Forelimb muscle (tissue), 1 donor: ENCODE measurements at places on chromosomes 6 and 20. TPM values are rescaled to one million over a fixed set of nuclear protein-coding genes. Genes with fewer than 3 reads are reported as not detected.

GRCh38 chr20:48148020-48148419 is 362.7 kb upstream of the SULF2 start:
- no peak for DNase-seq

DNA sequence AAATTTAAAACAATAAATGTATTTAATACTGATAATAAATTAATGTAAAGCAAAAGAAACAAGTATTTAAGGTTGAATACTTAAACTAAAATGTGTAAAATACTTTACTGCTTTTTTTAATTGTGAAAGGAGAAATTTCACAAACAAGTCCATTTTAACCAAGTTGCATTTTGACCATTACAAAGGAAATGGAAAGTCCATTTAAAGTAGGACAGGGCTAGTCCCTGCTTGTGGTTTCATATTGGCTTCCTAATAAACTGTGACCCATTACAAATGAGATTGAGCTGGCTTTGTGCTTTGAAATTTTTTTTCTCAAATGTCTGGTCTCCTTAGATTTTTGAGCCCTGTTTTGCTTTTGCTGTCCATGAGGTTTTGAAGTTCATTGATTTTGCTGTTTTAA is 527.6 kb downstream of the MAFB start:
- no peak for DNase-seq

GRCh38 chr6:90645634-90646033 is 58.8 kb upstream of the MAP3K7 start:
- DNase-seq, result no peak

GRCh38 chr6:63214816-63215215 is 3.5 kb downstream of the FKBP1C start:
- no peak for DNase-seq

DNA sequence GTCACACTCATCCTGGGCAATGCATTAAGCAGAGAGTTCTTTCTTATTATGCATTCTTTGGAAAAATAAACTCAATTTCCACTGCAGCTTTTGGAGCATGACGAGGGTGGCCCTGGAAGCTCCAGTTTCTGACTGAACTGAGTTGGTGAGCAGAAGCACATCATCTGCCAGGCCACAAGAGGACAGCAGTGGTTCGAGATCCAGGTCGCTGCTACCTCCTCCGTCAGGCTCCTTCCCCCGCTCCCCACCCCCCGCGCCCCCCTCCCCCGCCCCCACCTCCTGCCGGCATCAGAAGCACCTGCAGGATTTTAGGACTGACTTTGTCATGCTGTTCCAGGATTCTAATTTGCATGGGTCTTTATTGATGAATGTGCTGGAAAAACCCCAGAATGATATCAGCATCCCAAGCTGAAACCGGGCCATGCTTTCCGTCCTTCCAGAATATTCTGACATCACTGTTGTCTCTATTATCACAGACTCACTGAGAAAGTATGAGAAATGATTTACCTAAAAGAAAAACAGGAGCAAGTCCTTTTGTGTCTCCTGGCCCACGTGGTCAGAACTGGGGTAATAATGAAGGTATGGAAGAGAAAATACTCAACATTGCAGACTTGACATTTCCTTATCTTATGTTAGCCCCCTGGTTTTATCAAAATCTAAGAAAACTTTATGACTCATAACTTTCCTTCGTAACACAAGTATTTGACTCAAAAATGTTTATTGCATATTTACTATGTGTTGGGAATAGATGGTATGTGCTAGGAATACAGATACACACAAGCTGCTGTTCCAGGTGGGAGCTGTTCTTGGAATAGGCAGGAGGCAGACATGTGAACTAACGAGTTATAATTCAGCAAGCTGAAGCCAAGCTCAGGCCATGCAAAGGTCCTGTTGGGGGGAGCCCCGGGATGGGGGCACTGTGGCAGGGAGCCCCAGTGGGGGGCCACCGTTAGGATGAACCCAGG is 220.2 kb upstream of the EXOC2 start:
- peak; percentile 24 for DNase-seq

GRCh38 chr6:56458324-56458884 is 184.3 kb downstream of the DST start:
- no peak for DNase-seq

GRCh38 chr6:81608776-81609175 is 143.7 kb downstream of the TENT5A start:
- no peak for DNase-seq

GRCh38 chr6:82248273-82248735 is 760 bp upstream of the IBTK start:
- peak; percentile 11 for DNase-seq

- no peak for DNase-seq
Measured at GRCh38 chr6:119586250-119586882, 236.8 kb upstream of the MAN1A1 start.

DNA sequence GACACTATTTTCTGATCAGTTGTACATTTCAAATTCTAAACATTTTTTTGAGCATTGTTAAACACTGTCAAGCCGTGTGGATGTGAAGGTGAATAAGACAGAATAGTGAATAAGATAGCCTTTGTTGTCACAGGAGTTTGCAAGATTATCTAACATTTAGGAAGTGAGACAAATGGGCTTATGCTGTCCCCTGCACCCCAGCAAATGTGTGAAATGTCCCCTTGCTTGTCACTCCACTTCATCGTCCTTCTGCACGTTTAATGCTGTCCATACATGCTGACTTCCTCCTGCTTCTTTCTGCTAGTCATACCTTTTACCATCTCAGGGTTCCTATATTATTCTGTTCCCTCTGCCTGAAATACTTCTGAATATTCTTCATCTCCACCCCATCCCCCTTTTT is 62.6 kb downstream of the CBFA2T2 start:
- DNase-seq, result no peak

DNA sequence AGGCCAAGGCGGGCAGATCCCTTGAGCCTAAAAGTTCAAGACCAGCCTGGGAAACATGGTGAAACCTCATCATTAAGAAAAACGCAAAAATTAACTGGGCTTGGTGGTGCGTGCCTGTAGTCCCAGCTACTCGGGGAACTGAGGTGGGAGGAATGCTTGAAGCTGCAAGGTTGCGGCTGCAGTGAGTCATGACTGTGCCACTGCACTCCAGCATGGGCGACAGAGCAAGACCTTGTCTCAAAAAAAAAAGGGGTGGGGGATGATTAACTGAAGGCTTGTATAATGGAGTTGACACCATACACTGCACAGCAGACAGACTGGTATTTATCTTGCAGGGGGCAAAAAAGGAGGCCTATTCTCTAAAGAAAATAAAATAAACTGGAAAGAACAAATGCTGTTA is 27.7 kb downstream of the SRPK1 start:
- DNase-seq, result no peak

- no peak for DNase-seq
Measured at GRCh38 chr6:4884646-4885340, 108.6 kb downstream of the CDYL start.

- no peak for DNase-seq
Measured at GRCh38 chr6:105204768-105205167, 25.0 kb upstream of the POPDC3 start.

DNA sequence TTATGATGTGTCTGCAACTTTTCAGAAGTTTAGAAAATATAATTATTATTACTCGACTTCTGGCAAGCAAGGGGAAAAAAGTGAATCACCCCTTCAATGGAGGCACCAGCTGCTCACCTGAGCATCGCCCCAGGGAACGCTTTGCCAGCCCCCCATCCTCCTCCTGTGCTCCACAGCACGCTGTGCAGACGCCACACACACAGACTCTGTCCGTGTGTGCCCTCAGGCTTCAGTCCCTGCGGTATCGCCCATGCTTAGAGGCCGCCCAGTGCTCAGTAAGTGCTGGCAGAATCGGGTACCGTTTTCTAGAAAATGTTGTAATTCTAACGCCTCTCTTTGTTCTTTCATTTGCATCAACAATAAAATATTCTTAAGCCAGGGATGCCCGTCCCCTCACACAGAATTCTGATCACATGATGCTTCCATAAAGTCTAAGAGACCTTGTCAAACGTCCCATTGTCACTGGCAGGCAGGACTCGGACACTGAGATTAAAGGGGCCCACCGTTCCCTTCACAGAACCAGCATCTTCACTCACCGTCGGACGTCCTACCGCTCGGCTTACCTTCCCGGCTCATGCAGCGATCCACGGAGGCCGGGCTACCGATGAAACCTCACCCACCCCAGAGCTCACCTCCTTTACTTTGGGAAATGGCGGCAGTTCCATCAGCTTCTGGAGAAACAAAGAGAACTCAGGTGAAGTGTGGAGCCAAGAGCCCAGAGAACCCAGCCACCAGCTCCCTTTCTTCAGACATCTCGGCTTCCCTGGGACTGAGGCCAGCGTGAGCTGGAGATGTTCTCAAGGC is 105.5 kb downstream of the DLL1 start:
- DNase-seq, result no peak

GRCh38 chr6:89792881-89793280 is 26.7 kb downstream of the MDN1 start:
- no peak for DNase-seq

DNA sequence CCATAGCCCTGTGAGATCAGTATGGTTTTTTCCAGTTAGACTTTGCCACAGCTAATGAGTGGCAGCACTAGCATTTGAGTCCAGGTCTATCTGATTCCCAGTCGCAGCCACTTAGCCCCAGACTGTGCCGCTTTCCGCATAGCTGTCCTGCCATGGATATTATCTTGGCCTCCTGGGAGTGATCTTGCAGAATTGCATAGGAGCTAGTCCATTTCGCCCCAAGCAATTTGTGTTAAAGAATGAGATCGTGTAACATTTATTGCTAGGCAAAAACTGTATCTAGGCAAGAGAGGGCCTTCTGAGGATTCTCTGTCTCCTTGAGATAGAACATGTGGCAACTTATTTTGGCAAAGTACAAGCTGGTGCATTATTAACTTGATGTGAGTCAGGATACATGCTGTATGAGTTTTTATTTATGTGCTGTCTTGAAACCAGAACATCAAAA is 74.2 kb downstream of the EZR start:
- DNase-seq, result no peak

DNA sequence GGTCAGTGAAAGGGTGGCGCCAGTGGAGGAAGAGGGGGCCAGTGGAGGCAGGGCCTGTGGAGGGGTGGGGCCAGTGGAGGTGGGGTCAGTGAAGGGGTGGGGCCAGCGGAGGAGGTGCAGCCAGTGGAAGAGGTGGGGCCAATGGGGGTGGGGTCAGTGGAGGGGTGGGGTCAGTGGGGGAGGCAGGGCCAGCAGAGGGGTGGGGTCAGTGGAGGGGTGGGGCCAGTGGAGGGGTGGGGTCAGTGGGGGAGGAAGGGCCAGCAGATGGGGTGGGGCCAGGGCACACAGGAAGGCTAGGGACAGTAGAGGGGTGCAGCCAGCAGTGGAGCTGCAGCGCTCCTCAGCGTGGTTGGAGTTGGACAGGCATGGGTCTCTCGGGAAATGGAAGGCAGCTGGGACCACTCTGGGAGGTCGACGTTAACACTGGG is 18.7 kb downstream of the ADRM1 start:
- DNase-seq, result no peak

GRCh38 chr6:13400772-13401171 is 72.4 kb upstream of the TBC1D7 start:
- no peak for DNase-seq

DNA sequence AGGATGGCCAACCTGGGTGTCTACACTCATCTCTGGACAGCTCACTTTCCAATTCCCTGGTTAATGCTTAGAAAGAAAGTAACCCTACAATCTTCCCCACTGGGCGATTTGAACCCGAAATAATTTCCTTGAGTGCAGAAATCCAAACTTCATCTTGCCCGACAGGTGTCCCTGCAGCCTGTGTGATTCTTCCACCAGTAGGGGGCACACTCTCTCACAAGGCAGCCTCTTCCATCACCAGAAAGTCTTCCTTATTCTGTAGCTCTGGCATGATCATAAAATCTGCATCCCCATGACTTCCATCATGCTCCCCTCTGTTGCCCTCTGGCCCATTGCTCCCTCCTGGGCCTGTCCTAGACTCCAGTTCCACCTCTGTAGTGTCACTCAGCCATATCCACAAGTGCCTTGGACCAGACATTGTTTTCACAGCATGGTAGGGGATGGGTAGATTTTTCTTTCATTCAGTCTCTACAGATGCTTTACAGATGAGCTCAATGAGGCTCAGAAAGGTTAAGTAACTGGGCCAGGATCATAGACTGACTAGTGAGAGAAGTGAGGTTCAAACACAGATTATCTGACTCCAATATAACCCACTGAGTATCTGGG is 170.4 kb upstream of the SPTLC3 start:
- DNase-seq, result no peak

- no peak for DNase-seq
Measured at GRCh38 chr6:150711584-150712504, 112.2 kb downstream of the PLEKHG1 start.

- DNase-seq, result no peak
Measured at GRCh38 chr20:805713-806112, 27.8 kb upstream of the FAM110A start.

- no peak for DNase-seq
Measured at GRCh38 chr6:140636908-140637402, 1262.5 kb upstream of the CITED2 start.

DNA sequence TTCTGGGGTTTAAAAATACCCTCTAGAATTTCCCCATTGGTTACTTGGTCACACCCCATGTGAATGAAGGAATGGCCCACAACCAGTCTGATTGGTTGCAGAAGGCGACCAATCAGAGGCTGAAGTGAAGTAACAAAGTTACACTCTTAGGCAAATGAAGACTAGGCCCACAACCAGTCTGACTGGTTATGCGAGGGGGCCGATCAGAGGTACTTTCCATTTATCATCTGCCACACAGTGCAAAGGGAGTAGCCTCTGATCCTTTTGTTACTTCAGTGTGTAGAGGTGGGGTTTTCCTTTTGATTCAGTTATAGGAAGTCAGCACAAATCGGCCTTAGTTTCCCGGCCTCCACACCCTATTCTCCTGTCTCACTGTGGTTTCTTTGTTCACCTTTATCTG is 61.2 kb upstream of the SGK1 start:
- no peak for DNase-seq

FOXQ1 gene
- not detected for polyA plus RNA-seq

GPLD1 gene
- polyA plus RNA-seq, result 2.5 TPM

LPA gene
- polyA plus RNA-seq, result not detected

PRSS16 gene
- 0.27 TPM for polyA plus RNA-seq

OOEP gene
- polyA plus RNA-seq, result not detected

FAM83C gene
- not detected for polyA plus RNA-seq

SMIM29 gene
- polyA plus RNA-seq, result 7.6 TPM

SLC24A3 gene
- 22.8 TPM for polyA plus RNA-seq

STX16 gene
- polyA plus RNA-seq, result 67.1 TPM

NKAIN4 gene
- polyA plus RNA-seq, result 29.5 TPM

ANKRD66 gene
- polyA plus RNA-seq, result 0.39 TPM

ARFGEF3 gene
- polyA plus RNA-seq, result 1.7 TPM

BIRC7 gene
- polyA plus RNA-seq, result 0.27 TPM

VSTM2L gene
- polyA plus RNA-seq, result 3.5 TPM

ID4 gene
- 3.4 TPM for polyA plus RNA-seq

OR12D3 gene
- not detected for polyA plus RNA-seq
